ENCODE measurements at places on chromosomes 3 and 15. TPM values are rescaled to one million over a fixed set of nuclear protein-coding genes. Genes with fewer than 3 reads are reported as not detected.

- H3K27me3 ChIP-seq: no peaks in the 10 kb centered on the region
- peak overlapping the region; percentile 68 for H3K4me3 ChIP-seq
- peaks cover 23% of the 10 kb centered on the region for H3K36me3 ChIP-seq
- DNase-seq: peak; percentile 47
These were observed 3.4 kb downstream of the ANKRD28 start for GRCh38 chr3:15794303-15794771.

The PLA2G4E gene
- not detected for total RNA-seq

The OR5AC2 gene
- not detected for total RNA-seq

DNA sequence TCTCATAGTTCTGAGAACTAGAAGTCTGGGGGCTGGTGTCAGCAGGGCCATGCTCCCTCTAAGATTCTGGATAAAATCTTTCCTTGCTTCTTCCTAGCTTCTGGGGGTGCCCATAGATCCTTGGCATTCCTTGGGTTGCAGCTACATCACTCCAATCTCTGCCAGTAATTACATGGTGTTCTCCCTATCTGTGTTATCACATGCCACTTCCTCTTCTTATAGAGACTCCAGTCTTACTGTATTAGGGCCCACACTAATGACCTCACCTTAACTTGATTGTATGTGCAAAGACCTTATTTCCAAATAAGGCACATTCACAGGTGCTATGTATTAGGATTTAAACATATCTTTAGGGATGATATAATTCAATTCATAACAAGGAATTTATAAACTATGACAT is 618.5 kb downstream of the FGF12 start:
- H3K4me3 ChIP-seq: no peak overlapping the region
- no peak overlapping the region for H3K27ac ChIP-seq
- no peaks in the 10 kb centered on the region for H3K4me1 ChIP-seq
- H3K27me3 ChIP-seq: no peaks in the 10 kb centered on the region
- H3K36me3 ChIP-seq: no peaks in the 10 kb centered on the region

The TRPM1 gene
- not detected for total RNA-seq

GRCh38 chr15:44216958-44217357 is 21.9 kb upstream of the FRMD5 start:
- no peak overlapping the region for H3K27ac ChIP-seq
- peaks cover 20% of the 10 kb centered on the region for H3K4me1 ChIP-seq
- H3K36me3 ChIP-seq: no peaks in the 10 kb centered on the region
- H3K4me3 ChIP-seq: no peak overlapping the region

DNA sequence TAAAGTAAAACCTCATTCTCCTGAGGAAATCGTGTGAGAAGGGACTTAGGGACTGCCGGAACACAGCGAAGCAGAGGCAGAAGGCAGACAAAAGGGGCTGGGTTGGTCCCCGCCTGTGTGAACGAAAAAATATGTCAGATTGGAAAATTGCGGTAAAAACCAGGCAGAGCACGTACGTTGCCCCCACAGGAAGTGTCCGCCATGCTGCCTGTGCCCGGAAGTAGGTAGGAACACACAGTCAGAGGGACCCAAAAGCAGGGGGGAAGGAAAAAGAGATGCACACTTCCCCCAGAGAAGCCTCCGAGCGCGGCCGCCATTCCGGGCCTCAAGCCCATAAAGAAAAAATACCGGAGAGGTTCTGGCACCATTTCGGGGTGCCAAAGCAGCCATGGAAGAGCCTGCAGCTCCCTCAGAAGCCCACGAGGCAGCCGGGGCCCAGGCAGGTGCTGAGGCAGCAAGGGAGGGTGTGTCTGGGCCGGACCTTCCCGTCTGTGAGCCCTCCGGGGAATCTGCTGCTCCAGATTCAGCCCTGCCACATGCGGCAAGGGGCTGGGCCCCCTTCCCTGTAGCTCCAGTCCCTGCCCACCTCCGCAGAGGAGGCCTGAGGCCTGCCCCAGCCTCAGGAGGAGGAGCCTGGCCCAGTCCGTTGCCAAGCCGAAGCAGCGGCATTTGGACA is at the start of gene MKRN3:
MKRN3 (plus strand) TSS at position 280 of the 676 bp plus-strand sequence; CDS start at position 389, 109 bp downstream.
- H3K27ac ChIP-seq: peak within 1 kb of the TSS; percentile 28
- 0 out of 2 replicates have a peak within 1 kb of the TSS, but pooled peaks have one; percentile 5 for H3K4me3 ChIP-seq
- H3K36me3 ChIP-seq: no peaks in the 10 kb centered on the region
- no peaks in the 10 kb centered on the region for H3K27me3 ChIP-seq
- H3K4me1 ChIP-seq: no peaks in the 10 kb centered on the region

The LMAN1L gene
- not detected for total RNA-seq

GRCh38 chr3:29700256-29700655 is 419.4 kb downstream of the RBMS3 start:
- no peak overlapping the region for H3K27ac ChIP-seq
- peaks cover 14% of the 10 kb centered on the region for H3K4me1 ChIP-seq
- no peaks in the 10 kb centered on the region for H3K27me3 ChIP-seq
- no peak overlapping the region for H3K4me3 ChIP-seq
- no peaks in the 10 kb centered on the region for H3K36me3 ChIP-seq

- H3K36me3 ChIP-seq: no peaks in the 10 kb centered on the region
- no peak overlapping the region for H3K27ac ChIP-seq
- DNase-seq: no peak
- H3K4me3 ChIP-seq: no peak overlapping the region
- H3K4me1 ChIP-seq: no peaks in the 10 kb centered on the region
These were observed 864.9 kb downstream of the FHIT start for GRCh38 chr3:60386306-60386705.

DNA sequence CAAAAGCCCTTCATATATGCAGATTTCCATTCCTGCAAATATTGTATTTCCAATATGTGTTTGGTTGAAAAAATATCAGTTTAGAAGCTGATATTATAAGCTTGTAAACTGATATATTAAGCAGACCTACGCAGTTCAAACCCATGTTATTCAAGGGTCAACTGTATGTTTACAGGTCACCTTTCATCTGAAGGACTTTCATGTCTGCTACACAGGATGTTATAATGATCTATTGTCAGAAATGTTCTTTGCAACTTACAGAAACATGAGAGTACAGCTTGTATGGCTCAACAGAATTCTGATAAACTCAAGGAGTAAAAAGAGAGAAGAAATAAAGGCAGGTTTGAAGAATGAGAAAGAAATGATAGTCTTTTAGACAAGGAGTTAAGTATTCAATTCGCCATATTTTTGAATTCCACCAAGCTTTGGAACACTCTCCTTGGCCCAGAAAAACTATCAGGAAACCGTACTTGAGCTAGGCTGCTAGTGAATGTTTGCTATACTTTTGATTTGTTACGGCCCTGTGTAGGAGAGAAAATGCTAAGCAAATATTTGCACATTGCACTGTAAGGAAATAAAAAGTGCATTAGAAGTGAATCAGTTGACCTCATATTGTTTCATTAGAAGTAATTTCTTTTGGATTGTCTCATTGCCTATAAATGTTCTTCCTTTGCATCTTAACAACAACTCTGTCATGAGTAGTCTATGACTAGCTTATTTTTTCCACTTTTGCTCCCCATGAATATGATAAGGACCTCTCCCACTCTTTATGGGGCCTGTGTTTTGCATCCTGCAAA is 81.2 kb downstream of the NEK11 start:
- H3K4me3 ChIP-seq: peak overlapping the region; percentile 6
- H3K36me3 ChIP-seq: no peaks in the 10 kb centered on the region
- H3K4me1 ChIP-seq: peaks cover 32% of the 10 kb centered on the region
- DNase-seq: peak; percentile 78
- H3K27ac ChIP-seq: peak overlapping the region; percentile 67

DNA sequence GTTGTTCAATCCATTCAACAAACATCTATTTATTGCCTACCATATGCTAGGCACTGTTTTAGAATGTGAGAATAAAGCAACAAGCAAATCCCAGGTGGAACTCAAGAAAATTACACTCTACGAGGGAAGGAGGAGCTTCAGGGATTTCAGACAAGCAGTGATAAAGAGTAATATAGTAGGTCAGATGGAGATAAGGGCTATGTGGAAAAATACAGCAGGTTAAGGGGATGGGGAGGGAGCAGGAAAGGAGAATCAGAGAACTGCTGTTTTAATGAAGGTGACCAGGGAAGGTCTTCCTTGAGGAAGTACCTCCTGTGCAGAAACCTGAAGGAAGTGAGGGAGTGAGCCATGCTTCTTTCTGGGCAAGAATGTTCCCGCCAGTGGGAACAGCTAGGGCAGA is 47.2 kb upstream of the NEO1 start:
- no peak overlapping the region for H3K27ac ChIP-seq
- no peak for DNase-seq
- no peaks in the 10 kb centered on the region for H3K36me3 ChIP-seq
- no peaks in the 10 kb centered on the region for H3K4me1 ChIP-seq
- peaks cover 50% of the 10 kb centered on the region for H3K27me3 ChIP-seq
- H3K4me3 ChIP-seq: no peak overlapping the region

DNA sequence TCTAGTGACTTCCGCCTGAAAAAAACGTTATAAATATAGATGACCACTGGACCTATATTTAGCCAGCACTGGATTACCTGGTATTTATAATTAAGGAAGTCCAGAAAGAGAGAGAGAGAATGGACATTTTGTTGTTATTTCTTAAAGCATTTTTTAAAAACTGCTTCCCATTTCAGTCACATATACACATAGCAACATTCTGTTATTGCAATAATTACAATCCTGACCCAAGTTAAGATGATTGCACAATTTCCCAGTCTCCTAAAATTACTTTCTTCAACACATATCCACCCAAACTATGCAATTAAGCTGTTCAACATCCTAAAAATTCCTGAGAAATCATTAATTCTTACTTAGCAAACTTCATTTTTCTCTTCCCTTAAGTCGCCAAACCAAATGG is 37.7 kb downstream of the PCSK6 start:
- no peaks in the 10 kb centered on the region for H3K36me3 ChIP-seq
- H3K4me3 ChIP-seq: no peak overlapping the region
- H3K27me3 ChIP-seq: peaks cover 17% of the 10 kb centered on the region
- H3K27ac ChIP-seq: no peak overlapping the region
- DNase-seq: no peak

- H3K4me3 ChIP-seq: no peak overlapping the region
- no peaks in the 10 kb centered on the region for H3K4me1 ChIP-seq
- H3K27ac ChIP-seq: no peak overlapping the region
These were observed 276.1 kb downstream of the AGBL1 start for GRCh38 chr15:86355801-86356200.

GRCh38 chr3:110773413-110773954 is 298.1 kb upstream of the NECTIN3 start:
- H3K36me3 ChIP-seq: no peaks in the 10 kb centered on the region
- peaks cover 11% of the 10 kb centered on the region for H3K4me1 ChIP-seq
- H3K27me3 ChIP-seq: no peaks in the 10 kb centered on the region
- no peak overlapping the region for H3K27ac ChIP-seq
- DNase-seq: peak; percentile 86
- H3K4me3 ChIP-seq: no peak overlapping the region

The DALRD3 gene
- 37.2 TPM for total RNA-seq

DNA sequence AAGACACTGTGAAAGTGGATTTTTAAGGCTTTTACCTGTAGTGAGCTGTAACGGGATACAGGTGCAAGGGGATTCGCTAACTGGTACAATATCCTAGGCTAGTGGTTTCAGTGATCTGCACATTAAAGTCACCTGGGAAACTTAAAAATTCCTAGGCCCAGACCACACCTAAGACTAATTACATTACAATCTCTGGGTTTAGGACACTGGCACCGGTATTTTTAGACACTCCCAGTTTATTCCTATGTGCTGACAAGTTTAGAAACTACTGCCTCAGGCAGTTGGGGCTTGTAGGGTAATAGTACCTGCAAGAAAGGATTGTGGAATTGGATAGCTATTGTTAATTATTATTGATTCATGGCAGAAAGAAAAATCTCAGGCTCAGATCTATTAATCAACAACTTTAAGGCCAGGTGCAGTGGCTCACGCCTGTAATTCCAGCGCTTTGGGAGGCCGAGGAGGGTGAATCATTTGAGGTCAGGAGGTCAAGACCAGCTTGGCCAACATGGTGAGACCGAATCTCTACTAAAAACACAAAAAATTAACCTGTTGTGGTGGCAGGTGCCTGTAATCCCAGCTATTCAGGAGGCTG is 50.4 kb upstream of the CASR start:
- no peak overlapping the region for H3K4me3 ChIP-seq
- no peak for DNase-seq
- no peaks in the 10 kb centered on the region for H3K36me3 ChIP-seq
- peaks cover 29% of the 10 kb centered on the region for H3K27me3 ChIP-seq
- no peaks in the 10 kb centered on the region for H3K4me1 ChIP-seq
- H3K27ac ChIP-seq: no peak overlapping the region

GRCh38 chr15:97968380-97968779 is 7.9 kb downstream of the ARRDC4 start:
- H3K27me3 ChIP-seq: no peaks in the 10 kb centered on the region
- no peak overlapping the region for H3K4me3 ChIP-seq
- H3K27ac ChIP-seq: no peak overlapping the region
- H3K4me1 ChIP-seq: peaks cover 3% of the 10 kb centered on the region
- no peak for DNase-seq
- H3K36me3 ChIP-seq: peaks cover 37% of the 10 kb centered on the region

All from PC-3 (cell line).